ENCODE measurements at places on chromosomes 13 and 19.

- no peak for DNase-seq
Observed at GRCh38 chr13:38528986-38529385, 157.9 kb upstream of the FREM2 start.

DNA sequence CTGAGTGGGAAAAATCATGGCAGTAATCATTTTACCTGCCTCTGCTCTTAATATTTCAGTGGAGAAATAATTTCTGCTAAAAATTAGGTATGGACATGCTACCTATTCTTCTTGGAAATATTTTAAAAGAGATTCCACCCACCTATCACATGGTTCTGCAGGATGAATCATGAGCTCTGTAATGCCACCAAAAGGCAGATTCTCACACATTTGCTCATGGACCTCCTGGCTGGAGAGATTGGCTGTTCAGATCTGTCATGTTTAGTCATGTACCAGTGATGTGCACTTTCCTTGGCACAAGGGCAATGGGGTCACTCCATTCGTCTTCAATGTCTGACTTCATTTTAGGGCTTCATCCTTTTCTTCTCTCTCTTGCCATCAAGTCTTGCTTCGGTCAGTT is 101.8 kb upstream of the MBNL2 start:
- no peak for DNase-seq

DNA sequence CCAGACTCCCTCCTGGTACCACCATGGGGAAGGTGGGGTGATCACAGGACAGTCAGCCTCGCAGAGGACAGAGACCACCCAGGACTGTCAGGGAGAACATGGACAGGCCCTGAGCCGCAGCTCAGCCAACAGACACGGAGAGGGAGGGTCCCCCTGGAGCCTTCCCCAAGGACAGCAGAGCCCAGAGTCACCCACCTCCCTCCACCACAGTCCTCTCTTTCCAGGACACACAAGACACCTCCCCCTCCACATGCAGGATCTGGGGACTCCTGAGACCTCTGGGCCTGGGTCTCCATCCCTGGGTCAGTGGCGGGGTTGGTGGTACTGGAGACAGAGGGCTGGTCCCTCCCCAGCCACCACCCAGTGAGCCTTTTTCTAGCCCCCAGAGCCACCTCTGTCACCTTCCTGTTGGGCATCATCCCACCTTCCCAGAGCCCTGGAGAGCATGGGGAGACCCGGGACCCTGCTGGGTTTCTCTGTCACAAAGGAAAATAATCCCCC is 505 bp upstream of the CEACAM5 start:
- no peak for DNase-seq

GRCh38 chr13:95530178-95530577 is 22.3 kb upstream of the CLDN10 start:
- peak; percentile 49 for DNase-seq

DNA sequence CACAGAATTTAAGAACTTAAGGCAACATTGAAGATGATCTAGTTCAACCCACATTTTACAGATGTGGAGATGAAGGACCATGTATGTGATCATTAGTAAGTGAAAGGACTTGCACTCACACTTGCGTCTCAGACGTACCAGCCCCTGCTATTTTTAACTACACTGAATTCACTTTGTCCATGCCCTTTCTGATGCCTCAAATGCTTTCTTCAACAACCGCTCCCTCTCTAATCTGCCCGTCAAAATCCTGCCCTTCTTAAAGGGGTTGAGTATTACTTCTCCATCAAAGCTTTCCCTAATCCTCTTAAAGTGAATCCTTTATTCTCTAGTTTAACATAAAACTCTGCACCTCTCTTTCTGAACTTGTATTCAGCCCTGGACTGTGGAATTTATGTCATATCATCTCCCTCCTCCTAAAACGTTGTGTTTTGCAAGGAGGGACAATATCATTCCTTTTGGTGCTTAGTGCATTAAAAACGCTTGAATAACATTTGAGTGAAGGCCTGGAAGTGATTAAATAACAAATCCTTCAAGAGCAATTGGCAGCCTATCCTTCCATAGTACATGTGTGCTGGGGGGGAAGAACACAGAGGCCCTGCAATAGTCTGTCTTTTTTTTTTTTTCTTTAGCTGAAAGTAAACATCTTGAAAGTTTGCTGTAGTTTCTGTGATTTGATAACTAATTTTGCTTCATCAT is 493.3 kb downstream of the LMO7 start:
- no peak for DNase-seq

DNA sequence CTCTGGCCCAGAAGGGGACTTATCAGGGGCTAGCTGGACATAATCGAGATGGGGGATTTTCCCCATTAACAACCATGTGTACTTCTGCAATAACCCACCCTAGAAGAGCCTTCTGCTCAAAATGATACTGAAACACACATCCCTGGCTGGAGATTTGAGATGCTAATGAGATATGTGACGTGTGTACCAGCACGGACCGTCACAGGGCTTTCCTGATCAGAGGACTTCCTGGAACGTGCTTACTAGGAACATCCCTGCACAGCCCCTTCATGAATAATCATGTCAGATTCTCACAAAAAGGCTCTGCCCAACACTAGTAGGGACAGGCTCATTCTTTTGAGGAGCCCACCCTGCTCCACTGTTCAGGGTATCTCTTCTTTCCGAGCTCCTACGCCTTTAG is 6.5 kb upstream of the ERVV-1 start:
- no peak for DNase-seq

GRCh38 chr19:13089139-13089856 is 13.4 kb downstream of the LYL1 start:
- no peak for DNase-seq

GRCh38 chr13:110448230-110448629 is 113.3 kb downstream of the RAB20 start:
- DNase-seq, result no peak

- no peak for DNase-seq
Observed at GRCh38 chr13:87837946-87838345, 166.8 kb downstream of the SLITRK5 start.

DNA sequence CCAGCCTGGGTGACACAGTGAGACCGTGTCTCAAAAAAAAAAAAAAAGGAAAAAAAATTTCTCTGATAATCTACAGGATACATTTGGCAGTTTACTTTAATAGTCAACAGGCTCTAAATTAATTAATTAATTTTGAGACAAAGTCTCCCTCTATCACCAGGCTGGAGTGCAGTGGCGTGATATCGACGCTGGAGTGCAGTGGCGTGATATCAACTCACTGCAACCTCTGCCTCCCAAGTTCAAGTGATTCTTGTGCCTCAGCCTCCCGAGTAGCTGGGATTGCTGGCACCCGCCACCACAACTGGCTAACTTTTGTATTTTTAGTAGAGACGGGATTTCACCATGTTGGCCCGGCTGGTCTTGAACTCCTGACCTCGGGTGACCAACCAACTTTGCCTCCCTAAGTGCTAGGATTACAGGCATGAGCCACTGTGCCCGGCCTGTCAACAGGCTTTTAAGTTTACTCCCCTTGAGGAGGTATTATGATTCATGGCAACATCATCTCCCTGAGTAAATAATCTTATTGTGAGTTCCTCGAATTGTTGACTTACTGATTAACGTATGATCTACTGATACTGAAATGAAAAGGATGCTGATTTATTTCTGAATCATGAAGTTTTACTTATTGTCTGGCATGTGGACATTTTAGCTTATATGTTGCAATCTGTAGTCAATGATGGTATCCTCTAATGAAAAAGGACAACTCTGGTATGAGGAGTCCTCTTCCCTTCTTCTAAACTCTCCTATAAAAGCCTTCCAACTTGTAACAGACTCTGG is 21.3 kb upstream of the MTRF1 start:
- DNase-seq, result no peak

- peak; percentile 97 for DNase-seq
Observed at GRCh38 chr19:5046339-5047039, 77.6 kb downstream of the KDM4B start.

GRCh38 chr19:8388612-8388958 is 1.6 kb upstream of the RAB11B start:
- no peak for DNase-seq

- no peak for DNase-seq
Observed at GRCh38 chr13:98688373-98688772, 64.1 kb downstream of the SLC15A1 start.

- DNase-seq, result no peak
Observed at GRCh38 chr19:49430678-49431329, 5.6 kb downstream of the GFY start.

DNA sequence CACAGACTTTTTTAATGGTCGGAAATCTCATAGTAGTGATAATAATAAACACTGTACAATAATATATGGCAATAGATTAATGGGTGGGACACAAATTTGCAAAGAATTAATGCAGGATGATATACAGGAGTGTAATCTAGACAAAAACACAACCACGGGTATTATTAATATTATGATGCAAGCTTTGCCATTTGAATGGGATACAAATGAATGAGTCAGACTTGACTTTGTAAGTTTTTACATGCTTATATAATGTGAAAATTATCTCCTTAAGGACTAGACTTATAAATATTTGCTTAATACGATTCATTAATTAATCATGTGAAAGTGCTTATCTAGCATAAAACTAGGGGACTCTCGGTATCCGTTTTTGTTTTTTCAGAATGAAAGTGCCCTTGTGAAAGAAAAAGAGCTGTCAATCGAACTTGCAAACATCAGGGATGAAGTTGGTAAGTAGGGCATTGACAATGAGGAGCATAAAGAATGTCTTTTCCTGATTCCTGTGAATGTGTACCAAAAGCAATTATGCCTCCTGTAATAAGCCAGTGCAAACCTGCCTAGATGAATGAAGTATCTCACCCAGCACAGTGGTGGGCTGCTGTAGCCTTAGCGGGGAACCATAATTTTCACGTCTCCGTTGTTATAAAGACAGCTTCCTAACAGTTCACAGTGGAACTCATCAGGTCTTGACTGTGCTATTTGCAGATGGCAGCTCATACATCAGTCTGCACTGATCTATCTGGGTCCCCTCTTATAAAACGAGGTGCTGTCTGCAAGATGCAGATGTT is 155.7 kb downstream of the SLC7A1 start:
- no peak for DNase-seq

GRCh38 chr13:108993346-108993745 is 363.9 kb downstream of the MYO16 start:
- DNase-seq, result no peak

DNA sequence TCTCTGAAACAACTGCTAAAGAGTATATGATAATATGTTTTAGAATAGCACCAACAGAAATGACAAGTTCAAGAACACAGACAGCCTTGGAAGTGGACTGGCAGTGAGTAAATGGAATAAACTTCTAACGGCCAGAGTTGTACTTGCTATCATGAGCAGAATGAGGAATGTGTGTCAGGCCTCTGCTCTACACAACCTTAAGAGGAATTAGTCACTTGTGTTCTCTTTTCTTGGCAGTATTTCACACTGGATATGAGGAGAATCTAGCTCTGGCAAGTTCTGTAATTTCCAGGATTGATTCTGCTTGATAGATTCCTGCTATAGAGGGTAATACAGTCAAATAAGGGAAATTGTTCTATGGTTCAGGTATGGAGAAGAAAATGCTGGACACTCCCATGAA is 757.3 kb downstream of the EFNB2 start:
- DNase-seq, result no peak

DNA sequence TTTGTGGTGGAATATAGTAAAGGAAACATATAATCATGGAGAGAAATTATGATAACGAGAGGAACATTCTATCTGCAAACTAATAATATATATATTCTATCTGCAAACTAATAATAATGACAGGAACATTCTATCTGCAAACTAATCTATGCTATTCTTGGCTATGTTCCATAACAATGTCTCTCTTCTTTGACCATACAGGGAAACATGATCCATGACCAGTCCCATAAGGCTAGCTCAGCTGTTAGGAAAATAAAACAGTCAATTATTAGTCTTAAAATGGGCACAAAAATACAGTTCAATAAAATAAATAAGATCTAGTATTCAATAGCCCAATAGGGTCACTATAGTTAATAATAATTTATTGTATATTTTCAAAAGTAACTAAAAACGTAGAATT is 707.8 kb upstream of the PCDH20 start:
- DNase-seq, result no peak

DNA sequence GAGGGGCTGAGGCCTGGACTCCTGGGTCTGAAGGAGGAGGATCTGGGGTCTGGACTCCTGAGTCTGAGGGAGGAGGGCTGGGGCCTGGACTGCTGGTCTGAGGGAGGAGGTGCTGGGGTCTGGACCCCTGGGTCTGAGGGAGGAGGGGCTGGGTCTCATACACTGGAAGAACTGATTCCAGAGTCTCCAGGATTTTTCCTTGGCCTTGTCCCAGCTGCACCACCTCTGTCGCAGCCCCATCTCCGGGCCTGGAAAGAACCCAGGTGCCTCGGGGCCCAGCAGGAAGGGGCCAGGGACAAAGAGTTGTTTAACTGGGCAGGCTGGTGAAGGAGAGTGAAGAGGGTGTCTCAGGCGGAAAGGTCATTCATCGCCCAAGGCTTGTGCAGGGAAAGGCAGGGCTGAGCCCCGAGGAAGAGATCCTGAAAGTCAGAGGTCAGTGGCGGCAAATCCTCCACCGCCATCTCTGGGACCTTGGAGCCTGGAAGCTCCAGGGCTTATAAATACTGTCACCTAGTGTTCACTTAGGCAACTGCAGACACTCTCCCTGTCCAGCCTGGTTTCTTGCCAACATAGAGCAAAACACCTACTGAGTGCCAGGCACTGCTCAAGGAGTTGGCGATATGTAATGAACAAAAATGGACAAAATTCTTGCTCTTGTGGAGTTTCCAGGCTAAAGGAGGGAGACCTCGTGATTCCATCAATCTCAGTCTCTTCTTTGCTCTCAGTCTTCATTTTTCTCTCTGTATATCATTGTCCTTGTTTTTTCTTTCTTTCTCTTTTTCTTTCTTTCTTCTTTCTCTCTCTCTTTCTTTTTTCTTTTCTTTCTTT is 4.4 kb upstream of the KCNN4 start:
- peak; percentile 39 for DNase-seq

DNA sequence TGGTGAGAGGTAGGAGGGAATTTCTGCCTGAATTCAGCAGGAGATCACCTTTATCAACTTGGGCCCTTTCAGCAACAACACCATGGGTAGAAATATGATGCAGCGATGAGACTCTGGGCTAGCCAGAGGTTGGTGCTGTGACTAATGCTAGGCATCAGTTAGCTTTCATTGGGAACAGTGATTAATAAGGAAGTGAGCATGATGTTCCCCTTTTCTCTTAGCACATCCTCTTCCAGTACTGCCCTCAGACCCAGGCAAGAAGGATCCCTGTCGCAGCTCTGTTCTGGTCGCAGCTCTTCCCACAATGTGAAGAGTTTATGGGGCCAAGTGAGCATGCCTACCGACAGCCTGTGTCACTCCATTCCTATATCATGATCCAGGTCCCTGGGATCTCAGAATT is 100.5 kb downstream of the FLT1 start:
- DNase-seq, result no peak

DNA sequence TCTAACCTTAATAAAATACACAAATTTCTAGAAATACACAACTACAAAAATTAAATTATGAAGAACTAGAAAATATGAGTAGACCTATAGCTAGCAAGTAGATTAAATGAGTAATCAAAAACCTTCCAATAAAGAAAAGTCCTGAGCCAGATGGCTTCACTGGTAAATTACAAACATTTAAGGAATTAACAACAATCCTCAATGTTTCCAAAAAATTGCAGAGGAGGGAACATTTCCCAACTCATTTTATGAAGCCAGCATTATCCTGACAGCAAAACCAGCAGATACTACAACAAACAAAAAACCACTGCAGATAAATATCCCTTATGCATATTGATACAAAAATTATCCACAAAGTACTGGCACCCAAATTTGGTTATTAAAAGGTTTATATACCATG is 230.9 kb downstream of the COG6 start:
- no peak for DNase-seq
